ENCODE measurements at places on chromosomes 7 and 10.

- no peak for DNase-seq
These were observed 16.6 kb upstream of the GNA12 start for GRCh38 chr7:2860627-2861133.

DNA sequence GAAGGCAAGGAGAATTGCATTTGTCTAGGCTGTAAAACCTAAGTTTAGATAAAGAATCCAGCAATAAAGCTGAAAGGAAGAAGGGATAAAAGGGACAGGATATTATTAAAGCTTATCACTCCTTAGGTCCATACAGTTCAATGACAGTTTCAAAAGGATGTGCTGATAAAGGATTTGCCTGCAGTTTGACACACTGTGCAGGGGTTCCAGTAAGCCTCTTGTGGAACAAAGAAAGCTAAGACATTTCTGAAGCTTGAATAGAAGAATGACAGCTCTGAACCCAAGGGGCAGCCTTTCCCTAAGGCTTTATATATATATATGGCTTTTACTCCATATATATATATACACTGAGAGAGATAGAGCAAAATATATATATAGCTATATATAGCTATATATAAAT, 276.8 kb upstream of the GRM3 start:
- no peak for DNase-seq

- DNase-seq, result no peak
These were observed 68.7 kb downstream of the ZNF727 start for GRCh38 chr7:64113981-64114380.

DNA sequence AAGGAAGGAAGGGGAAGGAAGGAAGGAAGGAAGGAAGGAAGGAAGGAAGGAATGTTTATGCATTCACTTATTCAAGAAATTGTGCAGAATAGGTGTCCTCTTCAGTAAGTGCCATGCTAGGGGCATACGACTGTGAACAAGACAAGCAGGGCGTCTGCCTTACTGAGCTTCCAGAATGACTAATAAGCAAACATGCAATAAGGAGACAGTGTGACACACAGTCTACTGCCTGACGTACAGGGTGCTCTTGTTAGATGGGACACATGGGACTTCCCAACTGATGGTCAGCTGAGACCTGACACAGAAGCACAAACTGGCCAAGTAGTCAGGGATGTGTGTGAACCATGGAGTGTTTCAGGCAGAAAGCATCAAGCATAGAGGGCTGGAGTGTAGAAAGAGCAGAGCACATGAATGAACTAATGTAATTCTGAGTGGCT, 18.2 kb downstream of the DNAJC12 start:
- peak; percentile 23 for DNase-seq

GRCh38 chr7:106262221-106262881, 22.4 kb downstream of the NAMPT start:
- no peak for DNase-seq

DNA sequence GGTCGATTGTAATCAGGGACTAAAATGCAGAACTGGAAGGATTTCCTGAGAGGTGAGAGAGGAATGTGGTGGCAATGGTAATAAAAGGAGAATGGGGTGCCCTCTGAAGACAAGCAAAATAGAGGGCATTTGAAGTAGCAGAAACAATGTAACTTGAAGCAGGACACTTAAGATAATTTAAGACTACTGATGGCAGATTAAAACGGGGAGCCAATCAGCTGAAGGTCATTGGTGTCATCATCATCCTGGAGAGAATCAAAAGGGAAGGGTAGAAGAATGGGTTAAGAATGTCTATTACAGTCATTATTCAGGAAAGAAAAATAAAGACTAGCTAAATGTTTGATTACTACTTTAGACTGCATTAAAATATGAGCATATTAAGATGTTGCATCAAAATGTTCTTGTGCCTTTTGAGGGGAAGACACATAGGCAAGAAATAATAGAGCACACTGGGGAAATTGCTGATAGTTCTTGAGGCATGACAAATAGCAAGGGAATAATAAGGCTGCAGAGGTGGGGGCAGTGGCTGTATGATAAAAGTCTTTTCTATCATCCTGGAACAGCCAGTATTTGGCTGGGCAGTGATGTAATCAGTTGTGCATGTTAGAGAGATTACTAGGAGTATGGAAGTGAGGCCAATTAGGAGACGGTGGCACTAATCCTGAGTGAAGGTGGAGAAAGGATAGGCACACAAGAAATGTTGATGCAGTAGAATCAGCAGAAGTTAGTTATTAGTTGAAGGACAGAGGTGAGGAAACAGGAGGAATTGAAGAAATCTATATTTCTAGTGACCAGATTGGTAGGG, 60.2 kb downstream of the CCDC71L start:
- DNase-seq, result no peak

DNA sequence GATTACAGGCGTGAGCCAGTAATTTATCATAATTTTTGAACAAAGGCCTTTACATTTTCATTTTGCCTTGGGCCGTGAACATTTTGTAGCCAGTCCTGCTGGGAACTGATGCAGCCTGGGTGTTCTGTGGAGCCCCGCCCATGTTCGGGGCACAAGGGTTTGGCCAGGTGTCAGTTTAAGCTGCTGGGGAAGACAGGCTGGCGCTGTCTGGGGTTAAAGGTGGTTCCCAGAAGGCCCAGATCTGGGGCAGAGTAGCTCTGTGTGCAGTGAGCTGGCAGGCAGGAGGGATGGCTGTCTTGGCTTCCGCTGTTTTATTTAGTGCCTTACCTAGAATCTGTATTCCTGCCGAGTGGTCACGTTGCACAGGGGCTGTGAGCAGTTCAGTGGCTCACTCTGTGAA, 50.2 kb downstream of the DOCK1 start:
- DNase-seq, result no peak

- peak; percentile 29 for DNase-seq
These were observed 2.1 kb downstream of the GLCCI1 start for GRCh38 chr7:7970531-7971307.

DNA sequence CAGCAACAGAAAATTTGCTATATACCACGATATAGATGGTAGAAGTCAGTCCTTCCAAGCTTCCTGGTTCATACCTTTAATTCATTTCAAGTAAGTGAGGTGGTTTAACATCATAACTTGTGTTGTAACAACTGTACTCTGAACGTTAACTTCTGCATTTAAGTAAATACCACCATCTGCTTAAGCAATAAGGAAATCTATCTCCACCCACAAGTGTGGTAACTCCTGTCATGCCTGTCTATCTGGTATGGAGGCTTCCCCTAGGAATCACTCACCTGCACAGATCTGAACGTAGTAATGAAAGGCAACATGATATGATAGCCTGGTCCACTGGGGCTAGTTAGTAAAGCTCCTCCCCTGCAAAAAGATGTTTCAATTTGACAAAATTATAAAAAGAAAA, 2.3 kb downstream of the ERLIN1 start:
- no peak for DNase-seq

- no peak for DNase-seq
These were observed 25.4 kb downstream of the AMZ1 start for GRCh38 chr7:2713370-2713769.

- no peak for DNase-seq
These were observed 121.6 kb upstream of the WDR11 start for GRCh38 chr10:120729547-120729946.

DNA sequence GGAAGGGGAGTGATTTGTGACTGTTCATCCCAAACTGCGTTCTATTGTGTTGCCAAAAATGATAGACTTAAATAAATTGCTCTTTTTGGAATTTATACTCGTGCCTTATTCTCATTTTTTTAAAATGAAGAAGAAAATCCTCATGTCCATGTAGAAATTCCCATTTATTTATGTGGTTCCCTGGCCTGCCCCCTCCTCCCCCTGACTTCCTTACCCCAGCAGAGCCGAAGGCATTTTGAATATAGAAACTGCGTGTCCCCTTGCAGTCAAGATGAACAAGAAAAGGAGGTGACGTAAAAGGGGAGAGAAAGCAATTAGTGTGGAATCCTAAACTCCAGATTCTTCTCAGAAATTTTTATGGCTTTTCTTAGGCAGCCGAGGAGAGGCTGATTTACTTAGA, 126.1 kb downstream of the FAM204A start:
- no peak for DNase-seq

GRCh38 chr10:97131181-97131628, 54.6 kb downstream of the SLIT1 start:
- DNase-seq, result no peak
